Stimulated activated CD4-positive, alpha-beta T cell treated with anti-CD3 and anti-CD28 coated beads, Interleukin-2, amount 100 ng/mL, for 24 hours (primary cell): ENCODE measurements at places on chromosomes 11 and 22.

DNA sequence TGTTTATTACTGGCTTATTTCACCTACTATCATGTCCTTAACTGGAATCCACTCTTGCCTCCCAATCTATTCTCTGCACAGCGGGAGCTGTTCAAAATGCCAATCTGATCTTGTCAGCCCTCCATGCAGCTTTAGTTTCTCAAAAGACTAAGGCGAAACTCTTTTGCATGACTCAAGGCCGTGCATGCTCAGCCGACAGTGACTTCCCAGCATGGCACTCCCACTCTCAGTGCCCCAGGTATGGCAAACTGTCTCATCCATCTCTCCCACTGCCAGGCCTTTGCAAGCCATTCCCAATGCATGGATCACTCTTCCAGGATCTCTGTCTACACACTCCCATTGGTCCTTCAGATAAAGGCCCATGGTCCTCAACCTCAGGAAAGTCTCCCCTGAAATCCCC is 245.9 kb downstream of the LARGE1 start:
- no peak for DNase-seq

GRCh38 chr11:92671081-92671480 is 298.4 kb upstream of the MTNR1B start:
- DNase-seq, result no peak

GRCh38 chr11:75627906-75628668 is 40.8 kb downstream of the MAP6 start:
- no peak for DNase-seq

DNA sequence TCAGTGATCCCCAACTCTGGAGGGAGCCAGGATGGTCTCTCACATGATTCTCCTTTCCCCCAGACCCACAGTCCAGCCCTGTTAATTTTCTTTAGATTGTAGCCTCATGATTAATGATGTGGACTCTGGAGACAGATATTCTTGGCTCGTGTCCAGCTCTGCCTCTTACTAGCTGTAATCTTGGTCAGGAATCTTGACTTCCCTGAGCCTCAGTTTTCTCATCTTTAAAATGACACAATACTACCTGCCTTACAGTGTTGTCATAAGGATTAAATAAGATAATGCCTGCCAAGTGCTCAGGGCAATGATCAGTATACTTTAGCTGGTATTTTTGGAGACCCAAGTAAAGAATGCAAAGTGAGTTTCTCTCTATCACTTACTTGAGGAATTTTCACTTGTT is 60.0 kb downstream of the SPECC1L start:
- no peak for DNase-seq

- DNase-seq, result no peak
Measured at GRCh38 chr11:105840391-105840790, 181.6 kb downstream of the MSANTD4 start.
